Activated CD4-positive, alpha-beta T cell treated with anti-CD3 and anti-CD28 coated beads for 24 hours (primary cell): ENCODE measurements at places on chromosomes 13 and 19.

DNA sequence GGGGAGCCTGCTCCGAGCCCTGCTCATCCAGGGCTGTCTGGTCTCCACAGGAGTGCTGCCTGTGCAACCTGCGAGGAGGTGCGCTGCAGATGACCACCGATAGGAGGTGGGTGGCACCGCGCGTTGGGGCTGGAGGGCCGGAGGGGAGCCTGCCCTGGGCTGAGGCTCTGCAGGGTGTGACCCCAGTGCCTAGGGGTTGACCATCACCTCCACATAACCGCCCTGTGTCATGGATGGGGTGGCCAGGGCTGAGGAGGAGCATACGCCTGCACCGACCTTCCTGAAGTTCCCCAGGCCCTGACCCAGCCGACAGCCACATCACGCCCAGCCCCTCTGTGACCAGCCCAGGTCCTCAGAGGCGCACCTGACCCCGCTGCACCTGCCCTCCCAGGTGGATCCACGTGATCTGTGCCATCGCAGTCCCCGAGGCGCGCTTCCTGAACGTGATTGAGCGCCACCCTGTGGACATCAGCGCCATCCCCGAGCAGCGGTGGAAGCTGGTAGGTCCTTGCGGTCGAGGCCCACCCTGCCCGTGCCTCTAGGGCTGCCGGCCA is 168.7 kb downstream of the KDM4B start:
- no peak for DNase-seq

DNA sequence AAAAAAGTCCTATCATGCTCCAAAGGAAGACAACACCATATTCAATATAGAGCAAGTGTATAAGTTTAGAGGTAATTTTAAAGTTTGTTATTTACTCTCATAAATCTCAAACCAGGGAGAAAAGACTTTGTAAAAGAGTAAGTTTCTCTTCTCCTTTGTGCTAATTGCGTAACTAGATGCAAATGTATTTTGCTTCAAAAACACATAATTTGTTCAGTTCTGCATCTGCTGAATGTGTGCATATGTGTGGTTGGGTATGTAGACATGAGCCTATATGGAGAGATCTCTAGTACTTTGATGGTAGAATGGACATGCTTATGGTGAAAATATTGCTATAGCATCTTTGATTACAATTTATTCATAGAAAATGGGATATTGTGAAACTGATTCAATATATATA is 17.8 kb upstream of the MIR17HG start:
- no peak for DNase-seq

GRCh38 chr19:50705422-50706019 is 14.1 kb downstream of the SHANK1 start:
- DNase-seq = no peak

- no peak for DNase-seq
Observed at GRCh38 chr19:57664269-57665127, 4.2 kb upstream of the ZSCAN4 start.

- no peak for DNase-seq
Observed at GRCh38 chr13:65965501-65965900, 1264.6 kb downstream of the PCDH9 start.

GRCh38 chr19:2051773-2052704 is 995 bp upstream of the MKNK2 start:
- DNase-seq = no peak

- no peak for DNase-seq
Observed at GRCh38 chr13:48892053-48892687, 83.5 kb upstream of the FNDC3A start.

GRCh38 chr19:45123440-45123850 is 30.5 kb downstream of the PPP1R37 start:
- DNase-seq = no peak

DNA sequence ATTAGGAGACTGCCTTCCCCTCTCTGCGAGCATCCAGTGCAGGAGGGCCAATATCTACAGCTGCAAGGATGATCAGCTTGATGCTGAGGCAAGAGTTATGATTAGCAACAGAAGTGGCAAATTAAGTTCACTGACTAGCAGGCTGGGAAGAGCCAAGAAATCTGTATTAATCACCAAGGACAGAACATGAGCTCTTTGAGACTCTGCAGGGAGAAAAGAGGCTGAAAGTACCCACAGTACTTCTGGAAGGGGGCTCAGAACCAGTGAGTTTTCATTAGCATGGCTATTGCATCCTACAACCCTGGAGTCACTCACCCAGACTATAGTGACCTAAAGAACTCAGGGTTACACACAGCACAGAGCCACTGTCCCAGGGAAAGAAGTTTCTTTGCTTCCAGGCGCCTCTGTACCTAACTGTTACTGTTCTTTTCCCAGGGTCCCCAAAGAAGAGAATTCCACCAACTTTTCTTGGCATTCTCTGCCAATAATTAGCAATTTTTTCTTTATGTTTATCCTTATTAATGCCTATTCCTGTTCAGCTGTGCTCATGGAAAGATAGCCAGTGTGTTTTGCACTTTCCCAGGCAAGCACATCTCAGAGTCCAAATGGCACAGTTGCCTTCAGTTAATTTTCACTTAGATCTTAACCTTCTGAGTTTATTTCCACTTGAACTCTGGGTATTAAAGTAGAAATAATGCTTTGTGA is 25.8 kb upstream of the MEDAG start:
- no peak for DNase-seq

- no peak for DNase-seq
Observed at GRCh38 chr19:35445826-35446593, 2.0 kb upstream of the FFAR2 start.

GRCh38 chr19:16261584-16262368 is 62.9 kb upstream of the KLF2 start:
- no peak for DNase-seq

DNA sequence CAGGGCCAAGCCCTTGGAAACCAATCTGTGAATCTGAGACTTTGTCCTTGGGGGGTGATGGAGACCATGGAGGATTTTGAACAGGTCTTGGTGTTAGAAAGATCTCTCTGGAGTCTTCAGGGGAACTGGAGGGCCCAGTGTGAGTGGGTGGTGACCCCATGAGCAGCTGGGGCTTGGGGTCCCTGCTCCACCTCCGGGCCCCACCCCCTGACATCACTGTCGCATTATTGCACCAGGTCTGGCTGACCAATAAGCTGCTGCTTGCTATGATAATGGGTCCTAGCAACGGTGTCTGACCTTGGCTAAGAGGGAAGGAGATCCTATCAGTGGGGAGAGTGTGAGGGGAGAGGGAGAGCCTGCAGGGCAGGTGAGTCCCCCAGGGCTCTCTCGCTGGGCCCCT is at the start of gene IRGC:
IRGC (plus strand) TSS at position 301 of the 400 bp plus-strand sequence. CDS start 2,483 bp downstream, outside the sequence.
- DNase-seq = no peak

DNA sequence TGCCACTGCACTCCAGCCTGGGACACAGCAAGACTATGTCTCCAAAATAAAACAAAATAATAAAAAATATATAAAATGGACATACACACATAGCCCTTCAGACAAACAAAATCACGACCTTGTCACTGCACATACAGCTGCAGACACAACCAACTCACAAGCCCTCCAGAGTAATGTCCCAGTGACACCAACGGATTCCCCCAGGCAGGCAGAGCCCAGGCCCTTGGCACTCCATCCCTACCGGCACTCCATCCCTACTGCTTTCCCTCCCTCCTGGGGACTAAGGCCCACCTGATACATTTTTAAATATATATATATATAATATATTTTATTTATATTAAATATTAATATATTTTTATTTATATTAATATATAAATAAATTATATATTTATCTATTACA is 18.5 kb downstream of the ZNF101 start:
- no peak for DNase-seq

GRCh38 chr19:6270076-6270745 is 9.6 kb downstream of the MLLT1 start:
- DNase-seq = no peak

DNA sequence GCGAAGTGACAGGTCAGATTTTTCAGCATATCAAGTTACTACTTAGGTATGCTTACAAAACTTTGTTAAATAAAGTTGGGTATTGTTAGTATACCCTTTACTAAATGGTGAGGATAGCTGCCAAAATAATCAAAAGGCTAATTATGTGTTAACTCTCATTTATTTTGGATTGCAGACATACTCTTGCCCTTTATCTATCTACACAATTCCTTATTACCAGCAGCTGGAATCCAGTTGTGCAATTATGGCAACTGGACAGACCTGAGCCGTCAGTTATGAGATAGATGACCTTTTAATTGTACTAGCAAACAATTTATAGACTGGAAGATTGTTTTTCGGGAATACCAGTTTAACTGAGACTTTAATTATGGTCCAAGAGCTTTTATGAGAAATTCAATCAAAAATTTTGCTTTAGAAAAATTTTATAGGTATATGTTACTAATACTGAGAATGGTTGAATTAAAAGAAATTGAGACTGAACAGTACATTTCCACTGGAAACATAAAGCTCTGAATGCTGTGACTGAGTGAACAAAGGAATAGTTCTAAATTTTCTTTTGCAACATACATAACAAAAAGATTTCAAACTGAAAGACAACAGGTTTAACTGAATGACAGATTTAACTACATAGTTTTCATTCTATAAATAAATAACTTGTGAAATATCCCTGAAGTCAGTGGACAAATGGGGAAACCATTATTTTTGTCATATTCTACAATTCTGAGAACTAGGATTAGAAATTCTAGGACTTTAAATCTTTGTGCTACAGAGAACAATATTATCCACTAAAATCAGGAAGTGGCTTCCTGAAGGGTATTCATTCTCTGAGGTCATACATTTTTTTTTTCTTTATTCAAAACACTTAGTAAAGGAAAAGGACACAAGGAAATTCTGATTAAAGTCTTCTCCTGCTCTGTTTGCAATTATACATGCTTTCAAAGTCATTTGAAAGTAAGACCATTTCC is 97.4 kb downstream of the ZC3H13 start:
- DNase-seq = no peak

- no peak for DNase-seq
Observed at GRCh38 chr13:41709511-41709910, 251.4 kb downstream of the VWA8 start.

- no peak for DNase-seq
Observed at GRCh38 chr19:6023085-6023682, 45.2 kb upstream of the RANBP3 start.

- no peak for DNase-seq
Observed at GRCh38 chr13:51266642-51267041, 44.4 kb downstream of the FAM124A start.

DNA sequence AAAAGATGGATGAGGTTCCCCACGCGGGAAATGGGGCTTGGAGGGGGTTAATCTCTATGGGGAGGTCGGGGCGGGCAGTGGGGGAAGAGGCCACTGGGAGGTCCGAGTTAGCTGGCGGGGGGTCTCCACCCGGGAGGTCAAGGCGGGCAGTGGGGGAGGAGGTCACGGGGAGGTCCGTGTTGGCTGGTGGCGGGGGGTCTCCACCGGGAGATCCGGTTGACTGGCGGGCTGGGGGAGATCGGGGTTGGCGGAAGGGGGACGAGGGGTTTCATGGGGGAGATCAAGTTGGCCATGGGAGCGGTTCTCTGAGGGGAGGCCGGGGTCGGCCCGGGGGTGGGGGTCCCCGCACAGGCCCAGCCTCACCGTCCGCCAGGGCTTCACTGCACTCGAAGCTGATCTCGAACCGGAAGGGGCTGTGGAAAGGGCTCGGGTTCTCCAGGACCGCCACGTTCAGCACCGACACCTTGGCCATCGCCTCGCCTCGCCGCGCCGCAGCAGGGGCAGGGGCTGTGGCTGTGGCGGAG is 342 bp downstream of the ASF1B start:
- DNase-seq = no peak

DNA sequence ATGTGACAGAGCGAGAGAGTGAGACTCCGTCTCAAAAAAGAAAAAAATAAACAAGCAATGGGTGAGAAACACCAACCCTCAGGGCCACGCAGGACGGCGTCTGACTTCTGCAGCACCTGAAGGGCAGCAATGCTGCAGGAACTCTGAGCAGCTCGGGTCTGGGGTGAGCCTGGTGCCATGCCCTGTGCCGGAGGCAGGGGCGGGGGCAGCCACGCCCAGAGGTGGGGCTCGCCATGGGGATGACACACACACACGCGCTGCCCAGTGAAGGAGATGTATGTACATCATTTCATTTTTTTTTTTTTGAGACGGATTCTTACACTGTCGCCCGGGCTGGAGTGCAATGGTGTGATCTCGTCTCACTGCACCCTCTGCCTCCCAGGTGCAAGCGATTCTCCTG is 24.3 kb downstream of the GPX4 start:
- DNase-seq = no peak

GRCh38 chr19:33264881-33265445 is 37.4 kb downstream of the CEBPA start:
- DNase-seq = no peak

DNA sequence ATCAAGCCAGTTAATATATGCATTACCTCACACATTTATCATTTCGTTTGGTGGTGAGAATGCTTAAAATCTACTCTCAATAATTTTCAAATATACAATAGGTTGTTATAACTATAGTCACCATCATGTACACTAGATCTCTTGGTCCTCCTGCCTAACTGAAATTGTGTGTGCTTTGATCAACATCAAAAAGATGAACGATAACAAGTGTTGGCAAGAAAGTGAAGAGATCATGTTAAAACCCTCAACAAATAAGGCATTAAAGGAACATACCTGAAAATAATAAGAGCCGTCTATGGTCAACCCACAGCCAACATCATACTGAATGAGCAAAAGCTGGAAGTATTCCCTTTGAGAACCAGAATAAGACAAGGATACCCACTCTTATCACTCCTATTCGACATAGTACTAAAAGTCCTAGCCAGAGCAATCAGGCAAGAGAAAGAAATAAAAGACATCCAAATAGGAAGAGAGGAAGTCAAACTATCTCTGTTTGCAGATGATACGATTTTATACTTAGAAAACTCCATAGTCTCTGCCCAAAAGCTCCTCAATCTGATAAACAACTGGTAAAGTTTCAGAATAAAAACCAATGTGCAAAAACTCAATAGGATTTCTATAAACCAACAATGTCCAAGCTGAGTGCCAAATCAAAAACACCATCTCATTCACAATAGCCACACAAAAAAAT is 27.9 kb upstream of the OR10H1 start:
- DNase-seq = no peak

GRCh38 chr19:19109601-19110000 is 28.7 kb downstream of the TMEM161A start:
- DNase-seq = no peak

- DNase-seq = no peak
Observed at GRCh38 chr13:22320991-22321390, 650.1 kb downstream of the FGF9 start.

GRCh38 chr19:53461866-53462265 is 5.7 kb upstream of the ZNF813 start:
- DNase-seq = no peak

- DNase-seq = no peak
Observed at GRCh38 chr19:21269813-21270212, 59.4 kb downstream of the ZNF708 start.

DNA sequence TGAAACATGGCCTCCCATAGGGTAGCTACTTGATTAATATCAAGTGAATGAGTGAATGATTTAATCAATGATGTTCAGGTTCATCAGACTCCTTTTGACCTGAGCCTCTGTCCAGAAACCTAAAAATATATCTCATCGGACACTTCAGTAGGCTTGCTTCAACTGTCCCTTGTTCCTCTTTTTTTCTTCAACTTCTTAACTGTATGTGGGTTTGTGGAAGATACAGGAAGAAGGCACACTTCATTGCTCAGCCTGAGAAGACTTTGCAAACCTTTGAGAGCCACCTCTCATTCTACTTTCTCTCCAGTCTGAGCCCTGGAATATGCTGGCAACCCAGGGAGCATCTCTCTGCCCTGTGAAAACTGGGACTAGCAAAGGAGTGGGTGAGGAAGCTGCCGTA is 557.0 kb downstream of the FGF9 start:
- DNase-seq = no peak
